ENCODE measurements at places on chromosomes 7 and 10.

- DNase-seq, result no peak
Observed at GRCh38 chr10:52248697-52249306, 65.3 kb upstream of the DKK1 start.

DNA sequence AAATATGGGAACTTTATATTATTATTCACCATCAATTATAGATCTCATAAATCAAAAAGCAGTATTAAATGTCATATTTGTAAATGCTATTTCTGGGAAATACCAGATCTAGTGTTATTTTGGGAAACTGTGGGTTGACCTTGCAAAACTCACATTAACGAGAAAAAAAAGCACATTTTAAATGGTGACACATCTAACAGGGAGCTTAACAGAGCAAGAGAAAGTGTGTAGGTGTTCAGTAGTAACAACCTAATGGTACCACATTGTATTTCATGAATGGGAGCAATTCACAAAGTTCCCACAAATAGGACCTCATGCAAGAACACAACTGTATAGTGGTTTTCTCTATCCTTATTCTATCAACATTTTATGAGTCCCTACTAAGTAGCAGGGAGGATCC lies 26.2 kb upstream of the HDAC9 start:
- DNase-seq, result no peak

- no peak for DNase-seq
Observed at GRCh38 chr7:157930926-157931466, 594.2 kb downstream of the DNAJB6 start.

- DNase-seq, result no peak
Observed at GRCh38 chr7:127765150-127765549, 113.2 kb downstream of the SND1 start.

DNA sequence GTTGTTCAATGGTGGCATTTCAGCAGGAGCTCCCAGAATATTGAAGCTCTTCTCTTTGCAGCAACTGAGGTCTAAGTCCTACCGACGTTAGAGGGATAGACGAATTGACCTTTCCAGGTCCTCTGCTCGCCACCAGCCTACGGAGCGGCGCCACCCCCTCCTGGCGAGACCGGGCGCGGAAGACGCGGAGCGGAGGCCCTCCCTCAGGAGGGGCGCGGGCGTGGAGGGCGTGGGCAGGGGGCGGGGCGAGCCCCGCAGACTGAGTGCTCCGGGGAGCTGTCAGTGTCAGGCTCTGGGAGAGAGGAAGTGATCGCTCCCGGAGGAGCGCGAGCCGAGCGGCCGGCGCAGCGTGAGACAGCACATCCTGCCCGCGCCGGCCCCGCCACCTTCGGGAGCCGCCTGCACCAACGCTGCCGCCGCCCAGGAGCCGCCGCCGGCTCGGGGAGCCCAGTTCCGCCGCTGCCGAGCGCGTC lies at the start of gene DYNC1I1:
Gene DYNC1I1 (plus strand): TSS at position 257 of the 473 bp plus-strand sequence. CDS start 32,176 bp downstream, outside the sequence.
- peak; percentile 91 for DNase-seq

DNA sequence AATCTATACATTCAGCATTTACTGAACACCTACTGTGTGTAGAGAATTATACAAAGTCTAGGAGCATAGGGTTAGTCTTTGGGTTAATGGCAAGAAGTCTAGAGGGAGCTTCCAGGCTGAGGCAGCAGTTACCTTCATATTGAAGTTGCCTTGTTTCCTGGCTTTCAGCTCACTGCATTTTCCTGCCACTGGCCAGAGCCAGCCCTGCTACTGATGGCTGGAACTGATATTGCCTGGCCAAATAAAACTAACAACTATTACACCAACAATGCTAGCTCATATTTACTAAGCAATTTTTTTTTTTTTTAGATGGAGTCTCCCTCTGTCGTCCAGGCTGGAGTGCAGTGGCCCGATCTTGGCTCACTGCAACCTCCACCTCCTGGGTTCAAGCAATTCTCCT lies 165.7 kb upstream of the ITGB1 start:
- no peak for DNase-seq

GRCh38 chr7:77457779-77458178 lies 41.6 kb upstream of the GSAP start:
- DNase-seq, result no peak

- no peak for DNase-seq
Observed at GRCh38 chr10:123136806-123137642, 1.3 kb downstream of the HMX3 start.

DNA sequence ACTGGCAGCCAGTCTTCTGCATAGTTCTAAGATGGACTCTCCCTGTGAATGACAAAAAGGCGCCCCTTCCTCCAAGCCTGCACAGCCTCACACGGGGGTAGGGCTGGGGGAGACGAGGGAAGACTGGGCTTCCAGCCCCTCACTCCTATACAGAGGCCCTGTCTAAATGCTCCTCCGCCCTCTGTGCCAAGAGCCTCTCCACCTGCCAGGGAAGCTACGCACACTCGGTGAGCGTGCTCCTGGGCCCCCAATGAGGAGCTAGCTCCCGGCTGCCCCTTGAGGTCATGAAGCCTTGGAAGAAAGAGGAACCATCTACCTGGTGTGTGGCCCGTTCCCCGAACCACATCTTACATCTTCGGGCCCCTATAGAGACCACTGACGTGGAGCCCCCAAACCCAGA lies 54.8 kb downstream of the CRTAC1 start:
- DNase-seq, result no peak

DNA sequence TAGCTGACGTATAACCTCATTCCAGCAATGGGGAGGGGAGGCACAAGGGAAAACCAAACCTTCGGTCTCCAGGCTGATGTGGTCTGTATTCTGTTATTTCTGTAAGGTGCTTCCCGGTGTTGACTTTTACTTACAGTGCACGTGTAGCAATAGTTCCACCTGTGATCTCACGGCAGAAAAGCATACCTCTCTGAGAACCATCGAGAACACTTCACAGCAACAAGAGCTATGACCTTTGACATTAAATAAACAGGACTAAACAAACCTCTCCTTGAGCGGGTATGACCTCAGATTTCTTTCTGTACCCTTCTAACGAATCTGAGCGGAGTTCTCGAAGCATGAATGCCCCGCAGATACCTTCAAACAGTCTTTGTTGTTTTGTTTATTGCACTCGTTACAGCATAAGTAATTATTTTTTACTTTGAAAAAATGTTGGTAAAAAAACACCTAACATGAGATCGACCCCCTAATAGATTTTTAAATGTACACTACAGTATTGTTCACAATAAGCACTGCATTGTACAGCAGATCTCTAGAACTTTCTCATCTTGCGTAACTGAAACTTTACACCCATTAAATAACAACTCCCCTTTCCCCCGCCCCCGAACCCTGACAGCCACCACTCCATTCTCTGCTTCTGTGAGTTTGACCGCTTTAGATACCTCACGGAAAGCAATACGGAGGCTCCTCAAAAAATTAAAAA lies 282.3 kb downstream of the GATA3 start:
- no peak for DNase-seq

GRCh38 chr10:3401491-3401938 lies 228.9 kb upstream of the PITRM1 start:
- DNase-seq, result no peak

- DNase-seq, result no peak
Observed at GRCh38 chr7:979886-980571, 3.0 kb upstream of the CYP2W1 start.

GRCh38 chr10:14578060-14578952 lies 196.4 kb downstream of the FAM107B start:
- DNase-seq, result no peak

DNA sequence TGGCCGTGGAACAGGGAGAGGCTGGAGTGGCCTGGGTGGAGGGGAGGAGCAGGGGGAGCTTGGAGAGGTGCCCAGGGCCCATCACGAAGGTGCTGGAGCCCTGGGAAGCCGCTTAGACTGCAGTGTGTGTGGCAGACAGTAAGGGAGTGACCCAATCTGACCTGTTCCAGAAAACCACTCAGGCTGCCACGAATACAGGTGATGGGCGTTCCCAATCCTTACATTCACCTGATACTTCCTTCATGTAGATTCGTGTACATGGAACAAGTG lies 161.7 kb downstream of the SVIL start:
- DNase-seq, result no peak

DNA sequence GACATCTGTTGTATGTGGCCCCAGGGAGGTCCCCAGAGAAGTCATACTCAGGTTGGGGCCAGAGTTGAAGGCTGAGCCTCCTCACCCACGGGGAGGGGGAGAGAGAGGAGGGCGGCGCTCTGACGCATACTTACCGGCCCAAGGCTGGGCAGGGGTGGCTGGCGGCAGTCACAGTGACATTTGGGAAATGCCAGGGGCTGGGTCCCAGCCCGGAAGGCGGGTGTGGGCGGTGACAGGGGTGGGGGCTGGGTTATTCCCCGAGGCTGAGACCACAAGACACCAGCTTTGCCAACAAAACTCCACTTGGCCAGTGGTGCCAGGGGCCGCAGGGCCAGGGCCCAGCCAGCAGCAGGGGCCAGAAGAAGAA lies 41.1 kb downstream of the RASGEF1A start:
- DNase-seq, result peak; percentile 48

DNA sequence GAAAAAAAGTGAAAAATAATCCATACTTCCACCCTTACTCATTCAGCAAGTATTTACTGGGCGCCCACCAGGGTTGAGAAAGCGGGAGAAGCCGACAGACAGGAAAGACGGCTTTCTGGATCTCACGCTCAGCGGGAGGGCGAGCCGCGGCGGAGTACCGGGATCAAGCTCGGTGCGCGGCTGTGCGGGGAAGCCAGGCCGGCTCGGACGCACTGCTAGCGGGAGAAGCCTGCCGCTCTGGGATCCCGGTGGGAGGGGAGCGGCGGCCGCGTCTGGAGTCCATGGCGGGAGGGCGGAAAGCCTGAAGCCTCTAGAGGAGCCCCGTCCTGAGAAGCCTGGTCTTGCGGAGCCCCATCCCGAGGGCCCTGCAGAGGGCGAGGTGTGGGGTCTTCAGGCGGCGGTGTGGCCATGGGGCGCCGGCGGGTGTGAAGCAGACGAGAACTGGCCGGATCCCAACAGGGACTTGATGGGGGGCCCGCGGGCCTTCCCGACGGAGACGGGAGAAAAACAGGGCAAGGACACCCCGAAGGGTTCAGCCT lies 82.9 kb downstream of the VIPR2 start:
- no peak for DNase-seq

GRCh38 chr7:28596245-28596935 lies 184.1 kb downstream of the CREB5 start:
- DNase-seq, result no peak

Measured in aorta (tissue), 5 donors.